T47D (cell line): ENCODE measurements at places on chromosomes 6 and 20.

DNA sequence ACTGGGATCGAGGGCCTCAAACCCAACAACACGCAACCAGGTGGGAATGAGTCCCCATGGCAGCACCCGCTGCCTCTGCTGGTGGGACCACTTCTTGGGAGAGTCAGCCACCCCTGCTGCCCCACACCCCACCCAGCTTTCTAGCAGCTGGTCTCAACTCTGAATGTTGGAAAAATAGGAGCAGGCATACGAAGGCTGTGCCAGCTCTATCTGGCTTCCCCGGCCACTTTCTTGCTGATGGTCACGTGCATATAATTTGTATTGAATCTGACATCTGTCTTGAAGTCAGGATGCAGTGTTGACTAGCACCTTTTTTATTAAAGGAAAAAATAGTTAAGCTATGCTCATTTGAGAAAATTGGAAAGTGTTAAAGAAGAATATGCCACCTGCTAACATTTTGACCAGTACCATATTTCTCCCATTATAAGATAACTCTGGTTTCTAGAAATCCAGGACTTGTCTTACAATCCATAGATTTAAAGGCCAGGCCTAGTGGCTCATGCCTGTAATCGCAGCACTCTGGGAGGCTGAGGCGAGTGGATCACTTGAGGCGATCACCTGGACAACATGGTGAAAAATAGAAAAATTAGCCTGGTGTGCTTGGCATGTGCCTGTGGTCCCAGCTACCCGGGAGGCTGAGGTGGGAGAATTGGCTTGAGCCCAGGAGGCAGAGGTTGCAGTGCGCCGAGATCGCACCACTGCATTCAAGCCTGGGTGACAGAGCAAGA is 26.9 kb upstream of the MAPRE1 start:
- no peak for DNase-seq

GRCh38 chr6:156517088-156517487 is 260.1 kb upstream of the ARID1B start:
- peak; percentile 7 for DNase-seq

GRCh38 chr6:130724089-130724488 is 103.1 kb upstream of the SMLR1 start:
- no peak for DNase-seq

DNA sequence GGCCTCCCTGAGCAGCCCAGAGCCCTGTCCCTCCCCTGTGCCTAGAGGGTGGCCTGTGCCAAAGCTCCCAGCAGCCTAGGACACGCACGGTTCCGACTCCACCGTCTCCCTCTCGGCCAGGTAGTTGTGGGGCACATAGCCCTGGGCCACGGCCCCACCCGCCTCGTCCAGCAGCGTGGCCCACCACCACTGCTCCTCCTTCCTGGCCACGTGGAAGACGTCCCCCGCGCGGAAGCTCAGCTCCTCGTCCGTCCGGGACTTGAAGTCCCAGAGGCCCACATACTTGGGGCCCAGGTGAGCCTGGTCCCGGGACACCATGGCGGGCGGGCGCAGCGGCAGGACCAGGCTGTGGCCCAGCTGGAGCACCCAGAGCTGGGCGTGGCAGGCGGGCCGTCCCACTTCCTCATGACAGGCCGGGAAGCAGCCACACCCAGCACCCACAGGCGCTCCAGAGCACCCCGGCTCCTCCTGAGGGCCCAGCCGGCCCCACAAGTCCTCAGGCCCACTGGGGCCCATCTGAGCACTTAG is at the start of gene PTK6:
Gene PTK6 (minus strand): TSS at position 380 of the 528 bp plus-strand sequence. CDS start 62 bp downstream, at position 318.
- peak; percentile 98 for DNase-seq

DNA sequence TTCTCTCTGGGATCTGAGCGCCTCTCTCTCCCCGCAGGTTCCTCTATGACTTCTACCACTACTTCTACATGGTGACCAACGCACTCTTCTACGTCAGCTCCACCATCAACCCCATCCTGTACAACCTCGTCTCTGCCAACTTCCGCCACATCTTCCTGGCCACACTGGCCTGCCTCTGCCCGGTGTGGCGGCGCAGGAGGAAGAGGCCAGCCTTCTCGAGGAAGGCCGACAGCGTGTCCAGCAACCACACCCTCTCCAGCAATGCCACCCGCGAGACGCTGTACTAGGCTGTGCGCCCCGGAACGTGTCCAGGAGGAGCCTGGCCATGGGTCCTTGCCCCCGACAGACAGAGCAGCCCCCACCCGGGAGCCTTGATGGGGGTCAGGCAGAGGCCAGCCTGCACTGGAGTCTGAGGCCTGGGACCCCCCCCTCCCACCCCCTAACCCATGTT is 36.3 kb upstream of the MRGBP start:
- no peak for DNase-seq

- DNase-seq: no peak
Observed at GRCh38 chr20:4488407-4489339, 233.0 kb upstream of the PRND start.

DNA sequence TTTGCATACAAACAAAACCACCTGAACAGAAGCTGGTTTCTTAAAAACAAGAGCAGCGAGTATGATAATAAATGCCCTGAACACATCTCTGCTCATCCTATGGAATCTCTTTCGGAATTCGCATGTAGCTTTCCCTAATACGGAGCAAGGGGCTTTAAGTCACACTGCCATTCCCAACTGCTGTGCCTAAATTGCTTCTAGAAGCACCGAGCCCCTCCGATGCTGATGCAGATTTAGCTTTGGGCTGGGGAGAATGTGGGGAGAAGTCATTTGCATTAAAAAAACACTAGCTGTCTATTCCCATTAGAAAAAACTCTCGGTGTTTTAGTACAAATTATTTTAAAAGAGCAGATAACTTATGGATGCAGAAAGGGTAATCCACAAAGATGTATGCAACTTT is 76.9 kb downstream of the CD83 start:
- no peak for DNase-seq

DNA sequence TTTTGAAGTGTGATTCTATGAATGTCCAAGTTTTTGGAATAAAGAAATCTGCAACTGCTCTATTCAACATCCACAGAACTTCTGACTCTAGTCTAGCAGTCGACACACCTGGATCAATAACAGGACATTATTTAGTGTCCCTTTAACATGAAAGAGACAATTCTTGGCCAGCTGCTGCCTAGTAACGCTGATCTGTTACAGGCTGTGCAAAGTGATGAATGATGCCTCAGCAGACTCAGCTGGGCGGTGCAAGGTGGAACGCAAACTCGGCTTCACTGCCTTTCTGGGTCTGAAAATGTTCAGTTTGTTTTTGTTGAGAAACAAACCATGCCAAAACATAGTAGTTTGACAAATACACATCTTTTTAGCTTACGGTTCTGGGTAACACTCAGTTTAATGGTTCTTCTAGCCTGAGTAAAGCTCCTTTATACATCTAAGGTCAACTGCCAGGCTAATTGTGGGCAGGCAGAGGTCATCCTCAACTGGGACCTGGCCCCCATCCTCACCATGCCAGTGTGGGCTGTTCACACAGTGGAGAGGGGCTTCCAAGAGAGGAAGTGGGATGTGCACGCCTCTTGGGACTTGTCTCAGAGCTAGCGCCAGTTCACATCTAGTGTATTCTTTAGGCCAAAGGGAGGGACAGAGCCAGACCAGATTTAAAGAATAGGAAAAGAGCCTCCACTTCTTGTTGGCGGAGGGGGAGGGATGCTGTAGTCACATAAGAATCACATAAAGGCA is 879.7 kb downstream of the QKI start:
- no peak for DNase-seq

DNA sequence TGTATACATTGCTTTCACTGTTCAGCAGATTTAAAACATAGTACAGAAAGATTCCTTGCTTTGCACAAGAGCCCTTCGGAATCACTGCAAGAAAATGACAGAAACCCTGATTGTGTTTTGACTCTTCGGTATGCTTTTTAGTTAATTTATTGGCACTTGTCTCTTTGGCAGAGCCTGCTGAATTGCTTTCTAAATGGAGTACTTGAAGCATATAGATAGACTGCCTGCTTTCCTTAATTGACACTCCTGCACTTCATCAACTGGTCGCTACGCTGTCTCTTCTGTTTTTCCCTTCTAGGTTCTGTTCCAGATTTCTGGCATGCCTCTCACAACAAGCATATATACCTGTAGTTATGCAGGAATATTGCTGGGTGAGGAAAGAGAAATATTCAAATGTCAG is 22.4 kb upstream of the RBM24 start:
- DNase-seq: no peak

GRCh38 chr20:36094497-36094896 is 60.0 kb upstream of the EPB41L1 start:
- DNase-seq: no peak

GRCh38 chr6:119677384-119677783 is 327.8 kb upstream of the MAN1A1 start:
- DNase-seq: no peak

DNA sequence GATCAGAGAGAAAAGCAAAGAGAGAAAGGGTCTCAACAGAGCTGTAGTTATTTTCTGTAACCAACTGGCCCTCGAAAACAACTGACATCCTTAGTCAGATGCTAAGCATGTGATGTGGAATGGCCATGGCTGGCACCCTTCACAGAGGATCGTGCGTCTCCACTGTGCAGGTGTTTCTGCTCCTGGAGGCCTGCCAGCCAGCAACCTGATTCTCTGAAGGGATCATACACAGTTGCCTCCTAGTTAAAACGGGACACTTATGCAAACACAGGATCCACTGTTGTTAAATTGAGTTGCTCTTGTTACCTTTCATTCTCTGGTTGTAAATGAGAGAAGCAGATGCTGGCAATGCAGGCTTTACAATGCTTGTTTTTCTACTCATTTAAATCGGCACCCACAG is 148.5 kb downstream of the HDGFL1 start:
- DNase-seq: no peak
